ENCODE measurements at places on chromosomes 11 and 22. TPM values are rescaled to one million over a fixed set of nuclear protein-coding genes. Genes with fewer than 3 reads are reported as not detected.
A peak's percentile ranks its signal among the peaks of the same experiment; 100 is the strongest.

DNA sequence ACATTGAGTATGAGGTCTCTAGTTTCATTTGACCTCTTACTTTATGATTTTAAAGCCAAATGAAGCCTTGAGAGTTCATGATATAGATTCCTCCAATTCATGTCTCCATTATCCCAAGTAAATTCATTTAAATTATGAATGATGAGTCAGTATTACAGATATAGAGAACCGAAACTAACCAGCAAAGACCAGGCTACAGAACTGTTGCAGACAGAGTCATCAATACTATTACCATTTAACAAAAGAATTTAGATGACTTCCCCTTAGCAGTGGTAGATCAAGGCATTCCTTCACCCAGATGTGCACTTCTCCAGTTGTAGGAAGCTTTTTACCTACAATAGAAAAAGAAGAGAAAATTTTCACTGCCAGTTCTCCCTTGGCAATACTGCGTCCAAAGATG, 11.8 kb upstream of the CCDC89 start:
- H3K27ac ChIP-seq, result no peak overlapping the region
- DNase-seq, result no peak
- no peaks in the 10 kb centered on the region for H3K36me3 ChIP-seq
- peaks cover 4% of the 10 kb centered on the region for H3K4me1 ChIP-seq

DNA sequence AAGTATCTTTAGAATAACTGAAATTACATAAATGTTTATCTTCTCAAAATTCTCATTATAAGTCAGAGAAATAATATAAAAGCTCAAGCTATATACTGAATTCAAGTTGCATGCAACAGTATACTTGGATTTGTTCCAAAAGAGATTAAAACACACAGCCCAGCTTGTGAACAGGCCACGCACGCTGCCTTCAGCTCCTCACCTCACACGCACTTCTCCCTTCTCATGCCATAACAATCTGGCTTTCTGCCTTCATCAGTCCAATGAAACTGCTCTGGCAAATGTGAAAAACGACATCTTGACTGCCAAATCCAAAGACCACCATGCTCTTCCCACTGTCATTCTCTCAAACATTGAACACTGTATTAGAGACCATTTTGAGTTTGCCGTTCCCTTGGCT, 22.1 kb downstream of the ATP6V1E1 start:
- no peak overlapping the region for H3K27ac ChIP-seq
- H3K4me1 ChIP-seq, result no peaks in the 10 kb centered on the region
- peaks cover 69% of the 10 kb centered on the region for H3K36me3 ChIP-seq
- H3K4me3 ChIP-seq, result no peak overlapping the region
- DNase-seq, result no peak

DNA sequence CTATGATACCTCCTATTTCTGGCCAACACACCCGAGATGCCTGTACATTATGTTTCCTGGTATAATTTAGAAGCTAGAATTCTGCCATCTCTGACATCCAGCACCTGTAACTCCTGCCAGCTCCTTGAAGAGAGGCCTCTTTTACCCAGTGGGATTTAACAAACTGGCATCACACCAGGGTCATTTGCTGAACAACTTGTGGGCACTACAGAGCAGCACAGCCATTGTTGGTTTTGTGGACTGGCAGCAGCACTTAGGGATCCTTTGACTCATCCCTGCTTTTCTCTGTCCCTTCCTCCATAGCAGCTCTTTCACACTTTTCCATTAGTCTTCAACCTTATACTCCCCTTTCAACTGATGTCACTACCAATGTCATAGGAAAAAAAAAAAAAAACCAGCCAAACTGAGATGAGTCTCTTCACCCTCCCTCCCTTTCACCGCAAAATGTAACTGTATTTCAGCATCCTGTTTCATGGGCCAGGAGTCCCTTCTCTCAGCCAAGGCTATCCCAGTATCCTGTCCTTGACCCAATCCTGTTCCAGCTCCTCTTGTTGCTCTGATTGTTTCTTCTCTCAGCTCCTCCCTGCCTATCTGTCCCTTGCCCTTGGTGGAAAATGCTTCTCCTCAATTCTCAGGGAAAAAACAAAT, 68.7 kb downstream of the PPFIBP2 start:
- no peak overlapping the region for H3K27ac ChIP-seq
- no peak overlapping the region for H3K4me3 ChIP-seq
- no peaks in the 10 kb centered on the region for H3K27me3 ChIP-seq
- DNase-seq, result no peak
- no peaks in the 10 kb centered on the region for H3K36me3 ChIP-seq

GRCh38 chr11:116857316-116857715, 19.9 kb upstream of the APOA1 start:
- no peak for DNase-seq
- H3K4me3 ChIP-seq, result no peak overlapping the region
- no peak overlapping the region for H3K27ac ChIP-seq

- no peak overlapping the region for H3K27ac ChIP-seq
- no peaks in the 10 kb centered on the region for H3K36me3 ChIP-seq
- H3K27me3 ChIP-seq, result no peaks in the 10 kb centered on the region
- no peak overlapping the region for H3K4me3 ChIP-seq
- no peak for DNase-seq
These were observed 5.0 kb upstream of the USP47 start for GRCh38 chr11:11836676-11837231.

GRCh38 chr22:17639247-17639741, 737 bp downstream of the BCL2L13 start:
- H3K4me3 ChIP-seq, result peak overlapping the region; percentile 76
- peak overlapping the region; percentile 100 for H3K27ac ChIP-seq
- DNase-seq, result no peak
- H3K4me1 ChIP-seq, result peaks cover 19% of the 10 kb centered on the region

DNA sequence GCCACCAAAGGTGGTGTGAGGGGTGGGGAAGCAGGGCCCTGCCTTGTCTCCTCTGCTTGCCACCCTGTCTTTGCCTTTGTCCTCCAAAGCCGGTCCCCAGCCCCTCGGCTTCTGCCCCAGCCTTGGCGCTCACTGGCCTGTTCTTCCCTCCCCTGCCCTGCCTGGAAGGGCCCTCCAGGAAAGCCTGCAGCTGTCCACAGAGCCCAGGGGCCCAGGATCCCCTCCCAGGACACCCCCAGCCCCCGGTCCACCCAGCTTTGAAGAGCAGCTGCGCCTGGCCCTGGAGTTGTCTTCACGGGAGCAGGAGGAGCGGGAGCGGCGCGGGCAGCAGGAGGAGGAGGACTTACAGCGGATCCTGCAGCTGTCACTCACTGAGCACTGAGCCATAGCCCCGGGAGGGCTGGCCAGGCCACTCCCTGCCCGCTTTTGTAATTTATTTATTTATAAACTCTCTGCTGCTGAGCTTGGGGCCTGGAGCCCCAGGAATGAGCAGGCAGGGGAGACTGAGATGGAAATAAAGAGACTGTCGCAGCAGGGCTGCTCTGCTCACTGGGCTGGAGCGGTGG, 1.3 kb upstream of the SSH3 start:
- peaks cover 25% of the 10 kb centered on the region for H3K4me1 ChIP-seq
- peak overlapping the region; percentile 99 for H3K4me3 ChIP-seq
- peak overlapping the region; percentile 86 for H3K27ac ChIP-seq
- no peaks in the 10 kb centered on the region for H3K27me3 ChIP-seq

Gene PDE2A
- 27.3 TPM for total RNA-seq

DNA sequence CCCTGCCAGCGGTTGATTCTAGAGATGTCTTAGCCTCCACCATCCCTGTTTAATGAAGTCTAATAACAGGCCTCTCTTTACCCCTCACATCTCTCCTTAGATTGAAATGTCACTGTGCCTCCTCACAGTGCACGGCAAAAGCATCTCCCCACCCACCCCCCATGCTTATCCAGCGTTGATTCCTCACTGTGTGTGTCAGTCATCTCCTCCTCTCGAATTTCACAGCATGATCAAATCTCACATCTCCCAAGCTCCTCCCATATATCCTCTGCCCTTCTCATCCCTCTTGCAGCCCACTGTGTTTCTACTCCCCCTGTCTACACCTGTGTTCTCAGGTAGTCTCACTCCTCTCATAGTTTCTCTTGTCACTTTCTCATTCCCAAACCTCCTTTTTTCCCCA, 84.6 kb downstream of the DBX1 start:
- no peak for DNase-seq
- H3K4me1 ChIP-seq, result no peaks in the 10 kb centered on the region

DNA sequence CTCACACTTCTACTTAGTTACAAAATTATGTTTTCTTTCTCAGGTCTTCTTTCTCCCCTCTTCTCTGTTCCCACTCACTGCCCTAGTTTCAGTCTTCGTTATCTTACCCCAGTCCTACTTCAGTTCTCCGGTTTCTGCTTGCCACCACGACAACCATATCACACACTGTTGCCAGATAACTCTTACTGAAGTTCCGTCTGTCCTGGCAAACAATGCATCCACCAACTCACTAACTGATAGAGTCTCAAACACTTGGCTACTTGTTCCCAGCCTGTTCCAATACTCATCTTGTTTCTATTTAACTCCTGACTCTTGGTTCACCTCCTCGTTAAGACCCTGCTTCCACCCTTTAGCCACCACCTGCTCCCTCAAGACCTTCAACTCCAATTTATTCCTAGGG, 164.5 kb downstream of the STK33 start:
- no peaks in the 10 kb centered on the region for H3K4me1 ChIP-seq
- H3K36me3 ChIP-seq, result no peaks in the 10 kb centered on the region
- no peak overlapping the region for H3K27ac ChIP-seq
- H3K4me3 ChIP-seq, result no peak overlapping the region
- no peak for DNase-seq
- no peaks in the 10 kb centered on the region for H3K27me3 ChIP-seq

GRCh38 chr22:24465566-24465965, 29.6 kb upstream of the UPB1 start:
- no peaks in the 10 kb centered on the region for H3K36me3 ChIP-seq
- no peak for DNase-seq
- no peak overlapping the region for H3K27ac ChIP-seq
- no peak overlapping the region for H3K4me3 ChIP-seq
- H3K27me3 ChIP-seq, result no peaks in the 10 kb centered on the region
- peaks cover 27% of the 10 kb centered on the region for H3K4me1 ChIP-seq

DNA sequence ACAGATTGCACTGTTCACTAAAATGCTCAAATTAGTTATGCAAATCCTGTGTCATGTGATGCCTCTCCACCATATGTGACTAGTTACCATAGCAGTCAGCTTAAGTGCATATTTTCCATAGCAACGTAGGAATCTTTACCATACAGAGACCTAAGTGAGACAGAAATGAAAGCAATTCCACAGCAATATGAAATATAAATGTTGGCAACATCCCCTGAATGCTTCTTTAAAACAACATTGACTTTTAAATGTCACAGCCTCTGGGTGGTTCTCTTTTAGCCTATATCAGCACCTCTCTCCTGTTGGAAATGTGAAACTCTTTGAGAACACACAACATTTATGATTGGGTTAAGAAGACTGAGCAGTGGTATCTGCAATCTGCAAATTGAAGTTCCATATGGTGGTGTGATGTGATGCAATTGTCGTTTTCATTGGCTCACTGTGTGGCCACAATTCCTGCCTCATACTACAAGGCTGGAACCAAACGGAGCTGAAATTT, 814.6 kb downstream of the DLG2 start:
- no peaks in the 10 kb centered on the region for H3K27me3 ChIP-seq
- no peak for DNase-seq
- no peaks in the 10 kb centered on the region for H3K4me1 ChIP-seq

GRCh38 chr11:72599325-72600117, 74.7 kb downstream of the PDE2A start:
- H3K4me1 ChIP-seq, result no peaks in the 10 kb centered on the region
- no peaks in the 10 kb centered on the region for H3K36me3 ChIP-seq
- H3K4me3 ChIP-seq, result no peak overlapping the region

GRCh38 chr22:29477723-29478318, 2.2 kb upstream of the NEFH start:
- H3K4me3 ChIP-seq, result no peak overlapping the region
- DNase-seq, result no peak
- peaks cover 38% of the 10 kb centered on the region for H3K27me3 ChIP-seq
- H3K36me3 ChIP-seq, result no peaks in the 10 kb centered on the region

Gene POLA2
- total RNA-seq, result 9.5 TPM

Gene MS4A15
- total RNA-seq, result 147 TPM

- H3K27ac ChIP-seq, result no peak overlapping the region
- no peaks in the 10 kb centered on the region for H3K27me3 ChIP-seq
- no peak overlapping the region for H3K4me3 ChIP-seq
- no peaks in the 10 kb centered on the region for H3K4me1 ChIP-seq
These were observed 22.9 kb upstream of the CHRM4 start for GRCh38 chr11:46414466-46414796.

DNA sequence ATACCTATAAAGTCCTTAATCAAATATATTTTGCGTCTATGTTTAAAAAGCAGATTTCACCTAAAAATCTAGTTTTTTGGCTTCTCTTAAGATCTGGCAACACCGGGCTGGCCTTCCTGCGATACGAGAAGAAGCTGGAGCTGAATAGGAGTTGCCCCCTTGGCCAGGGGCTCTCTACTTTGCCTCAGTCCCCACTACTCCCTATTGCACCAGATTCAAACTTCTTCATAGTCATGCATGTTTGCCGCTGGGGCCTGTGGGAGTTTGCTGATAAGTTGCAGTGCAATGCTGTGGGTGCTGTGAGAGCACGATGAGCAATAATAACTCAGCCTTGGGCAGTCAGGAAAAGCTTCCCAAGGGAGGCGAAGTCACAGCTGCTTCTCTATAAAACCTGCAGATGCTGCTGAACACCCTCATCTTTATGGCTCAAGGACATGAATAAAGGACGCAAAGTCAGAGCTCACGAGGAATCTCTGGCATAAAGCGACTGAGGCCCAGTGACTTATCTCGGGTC, 15.2 kb upstream of the EIF3D start:
- DNase-seq, result no peak
- peaks cover 8% of the 10 kb centered on the region for H3K27me3 ChIP-seq
- no peak overlapping the region for H3K27ac ChIP-seq
- no peaks in the 10 kb centered on the region for H3K36me3 ChIP-seq
- H3K4me3 ChIP-seq, result no peak overlapping the region

GRCh38 chr11:15843309-15843872, 513.0 kb downstream of the SOX6 start:
- no peak for DNase-seq
- no peaks in the 10 kb centered on the region for H3K27me3 ChIP-seq
- no peak overlapping the region for H3K4me3 ChIP-seq
- no peaks in the 10 kb centered on the region for H3K36me3 ChIP-seq
- H3K27ac ChIP-seq, result no peak overlapping the region

GRCh38 chr11:119483341-119483880, 60.4 kb upstream of the THY1 start:
- H3K27me3 ChIP-seq, result no peaks in the 10 kb centered on the region
- H3K36me3 ChIP-seq, result no peaks in the 10 kb centered on the region
- no peak overlapping the region for H3K27ac ChIP-seq
- DNase-seq, result no peak
- H3K4me3 ChIP-seq, result no peak overlapping the region
- no peaks in the 10 kb centered on the region for H3K4me1 ChIP-seq

- no peaks in the 10 kb centered on the region for H3K27me3 ChIP-seq
- H3K27ac ChIP-seq, result no peak overlapping the region
- no peaks in the 10 kb centered on the region for H3K36me3 ChIP-seq
- H3K4me1 ChIP-seq, result peaks cover 15% of the 10 kb centered on the region
These were observed 89.2 kb upstream of the CRTAM start for GRCh38 chr11:122749005-122749687.

Gene FAM118A
- total RNA-seq, result 20.6 TPM

Gene SERGEF
- 37.6 TPM for total RNA-seq

DNA sequence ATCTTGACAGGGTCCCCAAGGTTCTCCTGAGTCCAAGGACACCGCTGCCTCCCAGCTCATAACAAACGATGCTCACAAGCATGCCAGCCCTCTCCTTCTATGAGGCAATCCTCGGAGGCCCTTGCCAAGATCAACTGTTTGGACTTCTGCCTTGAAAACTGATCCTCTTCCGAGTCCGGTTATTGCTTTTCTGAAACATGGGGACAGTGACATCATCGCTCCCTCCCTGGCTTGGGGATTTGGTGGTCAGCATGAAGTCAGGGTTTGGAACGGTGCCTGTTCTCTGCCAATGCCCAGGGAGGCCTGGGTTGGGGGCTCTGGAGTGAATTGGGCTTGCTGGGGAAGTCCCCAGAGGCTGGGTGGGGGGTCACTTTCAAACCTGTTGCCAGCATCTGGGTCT, 149.3 kb downstream of the FBXO7 start:
- no peak overlapping the region for H3K4me3 ChIP-seq
- peaks cover 65% of the 10 kb centered on the region for H3K4me1 ChIP-seq
- peak overlapping the region; percentile 91 for H3K27ac ChIP-seq
- no peaks in the 10 kb centered on the region for H3K36me3 ChIP-seq

Data from upper lobe of right lung (tissue), 1 donor.